Urothelium cell line (cell line): ENCODE measurements at places on chromosomes 7 and 10.

DNA sequence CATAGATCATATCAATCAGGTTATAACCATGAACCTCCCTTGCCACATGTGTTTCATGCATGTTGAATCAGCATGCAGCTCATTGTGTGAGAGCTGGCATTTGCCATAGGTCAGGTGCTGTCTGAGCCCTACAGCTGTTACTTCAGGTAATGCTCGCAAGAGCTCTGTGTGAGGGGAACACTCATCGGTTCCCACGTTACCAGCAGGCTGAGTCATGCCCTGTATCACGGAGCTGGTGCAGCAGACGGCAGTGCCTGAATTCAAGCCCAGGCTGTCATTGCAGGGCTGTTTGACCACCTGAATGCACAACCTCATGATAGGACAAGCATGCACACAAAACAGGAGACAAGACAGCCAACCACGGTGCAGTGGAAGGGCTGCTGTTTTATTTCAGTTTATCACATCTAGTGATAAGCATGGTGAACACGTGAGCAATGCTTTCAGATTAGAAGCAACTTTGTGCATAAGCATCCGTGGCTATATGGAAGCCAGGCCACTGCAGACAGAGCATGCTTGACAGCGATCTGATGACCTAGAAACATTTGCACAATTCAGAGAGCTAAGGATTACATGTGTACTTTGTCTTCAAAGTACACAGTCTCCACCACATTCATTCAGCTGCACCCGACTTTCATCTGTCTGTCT, 56.4 kb upstream of the PFKP start:
- DNase-seq = no peak

DNA sequence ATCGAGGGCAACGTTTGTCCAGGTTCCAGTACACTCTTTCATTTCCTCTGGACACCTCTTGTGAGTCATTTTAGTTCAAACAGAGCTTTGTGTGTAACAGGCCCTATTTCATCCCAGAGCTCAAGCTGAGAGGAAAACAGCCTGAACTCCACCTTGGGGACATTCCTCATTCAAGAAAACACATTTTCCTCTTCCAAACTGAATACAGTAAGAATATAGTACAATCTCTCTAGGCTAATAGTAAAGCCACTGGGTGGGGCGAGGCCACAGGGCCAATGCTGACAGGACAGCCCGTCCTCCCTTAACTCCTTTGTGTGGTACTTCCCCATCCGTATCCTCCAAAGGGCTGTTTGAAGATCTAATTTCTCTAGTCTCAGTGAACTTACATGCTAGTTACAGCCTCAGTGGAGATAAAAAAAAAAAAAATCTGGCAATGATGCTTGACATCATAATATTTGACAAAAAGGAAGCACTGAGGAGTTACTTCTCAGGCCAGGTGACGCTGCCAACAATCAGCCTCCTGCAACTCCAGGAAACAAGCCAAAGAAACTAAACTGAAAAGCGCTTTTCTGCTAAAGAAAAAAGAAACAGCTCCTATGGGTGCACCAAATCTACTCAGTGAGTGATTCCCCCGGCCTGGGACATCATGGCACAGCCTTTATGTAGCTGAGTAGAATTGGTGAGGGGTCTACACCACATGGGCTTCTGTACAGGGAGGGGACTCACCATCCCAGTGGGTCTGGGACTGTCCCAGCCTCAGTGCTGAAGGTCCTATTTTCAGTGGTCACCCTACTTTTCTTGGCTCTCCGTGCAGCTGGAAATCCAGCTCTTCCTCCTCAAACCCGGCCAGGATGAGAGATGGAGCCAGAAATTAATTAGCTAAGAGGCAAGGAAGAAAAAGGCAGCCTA, 238.2 kb upstream of the NEBL start:
- DNase-seq = peak; percentile 48

DNA sequence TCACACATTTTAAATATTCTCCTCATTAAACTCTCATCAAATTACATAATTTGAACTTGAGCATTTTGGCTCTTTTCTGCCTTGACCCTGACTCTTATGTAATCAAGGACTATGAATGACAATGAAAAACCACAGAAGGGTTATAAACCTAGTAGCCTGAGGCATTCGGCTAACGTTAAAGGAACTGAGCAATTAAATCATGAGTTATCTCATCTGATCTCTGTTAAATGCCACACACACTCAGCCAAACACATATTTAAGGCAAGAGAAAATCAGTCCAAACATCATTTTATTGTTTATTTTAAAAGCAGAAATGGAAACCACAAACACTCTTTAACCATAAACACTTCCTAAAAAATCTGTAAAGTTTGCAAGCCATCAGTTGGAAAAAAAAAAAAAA, 204.3 kb downstream of the DGKI start:
- peak; percentile 4 for DNase-seq

DNA sequence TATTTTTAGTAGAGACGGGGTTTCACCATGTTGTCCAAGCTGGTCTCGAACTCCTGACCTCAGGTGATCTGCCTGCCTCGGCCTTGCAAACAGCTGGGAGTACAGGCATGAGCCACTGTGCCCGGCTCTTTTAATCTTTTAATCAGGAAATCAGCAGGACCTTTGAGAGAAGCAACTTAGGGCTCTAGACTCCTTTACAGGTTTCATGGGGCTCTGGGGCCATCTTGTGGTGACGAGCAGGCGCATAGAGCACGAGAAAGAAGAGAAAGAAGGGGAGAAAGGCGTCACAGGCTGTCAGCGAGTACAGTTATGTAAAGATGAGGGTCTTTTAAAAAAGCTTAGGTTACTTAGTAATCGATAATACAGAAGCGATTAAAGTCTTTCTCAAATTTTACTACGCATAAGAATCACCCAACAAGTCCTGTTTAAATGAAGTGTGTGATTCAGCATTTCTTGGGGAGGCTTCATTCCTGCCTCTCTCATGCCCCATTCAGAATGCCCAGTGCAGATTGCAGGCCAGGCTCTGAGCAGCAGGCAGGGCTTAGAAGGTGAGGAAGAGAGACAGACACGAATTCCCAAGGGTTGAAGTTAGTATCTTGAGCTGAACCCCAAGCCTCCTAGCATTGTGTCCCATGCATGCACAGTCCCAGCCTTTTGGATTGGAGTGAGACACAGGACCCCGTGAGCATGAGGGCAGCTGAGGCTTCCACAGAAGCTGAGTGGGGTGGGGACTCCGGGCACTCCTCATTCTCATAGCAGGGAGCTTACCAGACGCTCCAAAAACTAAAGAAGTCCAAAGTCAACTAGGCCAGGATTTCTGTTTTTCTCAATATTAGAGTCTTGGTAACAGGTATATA, 23.6 kb upstream of the PFKP start:
- peak; percentile 24 for DNase-seq

DNA sequence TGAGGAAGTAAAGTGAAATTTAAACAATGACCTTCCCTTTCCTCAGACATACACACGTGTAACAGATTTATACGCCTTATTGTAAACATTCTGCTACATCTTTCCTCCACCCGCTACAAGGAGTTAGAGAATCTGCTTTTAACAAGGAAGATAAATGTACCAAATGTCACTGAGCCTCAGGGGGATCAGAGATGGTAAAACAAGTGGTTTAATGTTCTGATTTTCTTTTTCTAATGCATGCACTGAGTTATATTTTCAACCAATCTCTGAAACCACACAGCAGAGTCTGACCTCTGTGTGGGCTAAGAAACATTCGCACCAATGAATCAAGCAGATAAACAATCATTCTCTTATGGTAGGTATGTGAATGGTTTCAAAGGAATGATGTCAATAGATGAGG, 599.5 kb downstream of the ARL4A start:
- DNase-seq = no peak

- DNase-seq = no peak
Measured at GRCh38 chr10:4371691-4372295, 454.2 kb upstream of the AKR1E2 start.

- DNase-seq = no peak
Measured at GRCh38 chr10:88194041-88194887, 330.8 kb downstream of the PTEN start.

GRCh38 chr7:437329-438251, 82.1 kb downstream of the PDGFA start:
- no peak for DNase-seq

- no peak for DNase-seq
Measured at GRCh38 chr10:5078547-5079180, 15.6 kb upstream of the AKR1C3 start.

DNA sequence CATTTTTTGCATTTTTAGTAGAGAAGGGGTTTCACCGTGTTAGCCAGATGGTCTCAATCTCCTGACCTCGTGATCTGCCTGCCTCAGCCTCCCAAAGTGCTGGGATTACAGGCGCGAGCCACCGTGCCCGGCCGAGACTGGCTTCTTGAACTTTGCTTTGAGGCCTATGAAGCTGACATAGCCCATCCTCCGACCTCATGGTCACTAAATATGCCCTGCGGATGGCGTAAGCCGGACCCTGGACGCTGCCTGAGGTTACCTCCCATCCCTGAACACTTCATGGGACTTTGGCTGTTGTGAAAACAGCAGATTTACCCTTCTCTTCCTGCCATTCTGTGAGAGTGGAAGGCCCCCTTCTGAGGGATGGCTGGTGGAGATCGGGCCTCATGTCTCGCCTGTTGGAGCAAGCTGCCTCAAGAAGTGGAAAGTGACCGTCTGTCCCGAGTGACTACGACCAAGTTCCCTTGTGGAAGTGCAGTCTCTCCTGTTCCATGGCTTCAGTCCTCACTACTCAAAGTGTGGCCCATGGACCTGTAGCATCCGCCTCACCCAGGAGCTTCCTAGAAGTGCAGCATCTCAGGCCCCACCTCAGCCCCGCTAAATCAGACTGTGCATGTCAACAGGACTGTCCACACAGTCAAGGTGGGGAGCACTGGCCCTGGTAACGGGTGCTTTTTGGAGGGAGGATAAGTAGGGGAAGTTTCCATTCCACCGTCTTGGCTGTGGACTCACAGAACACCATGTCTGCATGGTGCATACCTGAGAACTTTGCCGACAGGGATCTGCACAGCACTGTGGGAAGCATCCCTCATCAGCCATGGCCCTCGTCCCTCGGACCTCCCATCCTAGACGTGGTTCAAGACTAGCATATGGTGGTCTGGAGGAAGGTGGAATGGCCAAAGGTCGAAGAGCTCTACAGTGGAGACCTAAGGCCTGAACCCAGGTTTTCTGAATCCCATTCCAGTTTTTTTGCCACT, 210.5 kb upstream of the SHH start:
- no peak for DNase-seq

- no peak for DNase-seq
Measured at GRCh38 chr10:49023752-49024151, 84.1 kb upstream of the LRRC18 start.

- no peak for DNase-seq
Measured at GRCh38 chr10:114380060-114380459, 24.2 kb downstream of the AFAP1L2 start.
